ENCODE measurements at places on chromosomes 12 and 14. TPM values are rescaled to one million over a fixed set of nuclear protein-coding genes. Genes with fewer than 3 reads are reported as not detected.

GRCh38 chr12:108094056-108094649 lies 34.9 kb upstream of the WSCD2 start:
- no peaks in the 10 kb centered on the region for H3K36me3 ChIP-seq
- no peaks in the 10 kb centered on the region for H3K27me3 ChIP-seq
- H3K4me3 ChIP-seq = no peak overlapping the region
- no peak for DNase-seq

DNA sequence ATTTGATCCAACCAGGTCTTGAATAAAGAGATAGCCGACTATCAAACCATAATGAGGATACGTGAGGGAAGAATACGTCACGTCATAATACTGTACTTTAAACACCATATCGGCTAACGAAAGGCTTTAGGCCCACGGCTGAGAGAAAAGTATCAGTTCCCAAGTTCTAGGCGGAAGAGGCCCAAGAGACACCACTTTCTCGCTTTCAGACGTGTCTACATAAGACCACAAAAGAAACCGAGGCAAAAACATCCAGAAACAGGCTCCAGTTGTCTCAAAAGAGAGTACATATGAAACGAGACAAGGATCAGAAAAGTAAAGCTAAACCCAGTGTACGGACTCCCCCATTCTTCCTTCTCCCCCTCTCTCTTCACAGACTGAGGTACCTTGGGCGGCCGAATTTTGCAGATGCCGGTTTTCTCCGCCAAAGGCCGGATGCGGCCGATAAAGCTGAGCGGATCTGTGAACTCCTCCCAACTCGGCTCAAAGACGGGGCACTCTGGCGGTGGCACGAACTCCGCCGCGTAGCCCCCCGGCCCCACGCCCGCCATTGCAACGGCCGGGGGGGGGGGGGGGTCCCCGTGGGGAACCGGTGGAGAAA lies 479 bp downstream of the KDM5A start:
- H3K36me3 ChIP-seq = peaks cover 6% of the 10 kb centered on the region
- no peaks in the 10 kb centered on the region for H3K4me1 ChIP-seq
- H3K27me3 ChIP-seq = no peaks in the 10 kb centered on the region

DNA sequence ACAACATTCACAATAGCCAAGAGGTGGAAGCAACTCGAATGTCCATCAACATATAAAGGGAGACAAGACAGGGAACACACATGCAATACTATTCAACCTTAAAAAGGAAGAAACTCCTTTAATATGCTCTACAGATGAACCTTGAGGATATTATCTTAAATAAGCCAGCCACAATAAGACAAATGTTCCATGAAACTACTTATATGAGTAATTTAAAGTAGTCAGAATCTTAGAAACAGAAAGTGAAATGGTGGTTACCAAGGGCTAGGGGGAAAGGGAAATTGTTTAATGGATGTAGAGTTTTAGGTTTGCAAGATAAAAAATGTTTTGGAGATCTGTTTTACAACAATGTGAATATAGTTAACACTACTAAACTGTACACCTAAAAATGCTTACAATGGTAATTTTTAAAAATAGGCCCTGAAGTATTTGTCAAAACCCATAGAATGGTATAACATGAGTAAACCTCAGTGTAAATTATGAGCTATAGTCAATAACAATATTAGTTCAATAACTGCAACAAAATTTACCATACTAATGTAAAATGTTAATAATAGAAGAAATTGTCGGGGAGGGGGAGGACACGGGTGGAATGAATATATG lies 71.1 kb downstream of the EGLN3 start:
- H3K4me1 ChIP-seq = no peaks in the 10 kb centered on the region
- H3K27me3 ChIP-seq = no peaks in the 10 kb centered on the region
- no peaks in the 10 kb centered on the region for H3K36me3 ChIP-seq
- H3K27ac ChIP-seq = no peak overlapping the region
- no peak for DNase-seq

GRCh38 chr12:9134981-9135628 lies 19.4 kb upstream of the A2M start:
- no peaks in the 10 kb centered on the region for H3K27me3 ChIP-seq
- no peak overlapping the region for H3K4me3 ChIP-seq
- H3K36me3 ChIP-seq = no peaks in the 10 kb centered on the region
- no peaks in the 10 kb centered on the region for H3K4me1 ChIP-seq
- DNase-seq = no peak
- H3K27ac ChIP-seq = no peak overlapping the region

SIVA1 gene
- polyA plus RNA-seq = 270 TPM

DNA sequence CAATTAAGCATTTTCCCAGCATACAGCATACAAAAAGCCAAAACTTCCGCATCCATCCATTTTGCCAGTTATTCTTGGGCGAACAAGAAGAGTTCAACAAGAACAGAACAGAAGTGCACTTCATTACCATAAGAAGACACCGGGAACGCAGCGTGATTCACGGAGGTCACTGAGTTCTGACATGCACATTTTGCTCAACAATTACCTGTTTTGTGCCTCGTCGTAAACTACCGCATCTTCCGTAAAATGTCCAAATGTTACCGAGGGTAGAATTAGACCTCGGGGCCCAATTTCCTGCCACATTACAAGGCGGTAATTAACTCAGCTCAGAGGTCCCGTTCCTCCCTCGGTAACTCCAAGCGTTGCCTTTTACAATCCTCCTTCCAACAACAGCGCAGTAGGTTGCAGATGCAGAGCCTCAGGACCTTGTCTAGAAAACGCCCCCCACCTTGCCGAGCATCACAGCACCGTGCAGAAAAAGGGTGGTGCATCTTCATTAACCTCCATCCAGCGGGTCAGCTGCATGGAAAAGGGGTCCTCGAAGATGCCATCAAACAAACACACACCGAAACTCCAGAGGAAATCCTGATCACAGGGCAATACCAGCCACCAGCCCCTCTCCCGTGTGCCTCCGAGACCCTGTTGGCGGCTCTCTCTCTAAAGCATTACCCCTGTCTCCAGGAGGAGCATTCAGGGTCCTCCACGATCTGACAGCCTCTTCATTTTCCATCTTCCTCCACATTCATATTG lies 125.2 kb downstream of the BCL11B start:
- no peak overlapping the region for H3K27ac ChIP-seq
- no peaks in the 10 kb centered on the region for H3K36me3 ChIP-seq
- DNase-seq = no peak
- no peak overlapping the region for H3K4me3 ChIP-seq

GRCh38 chr14:74133833-74134481 lies 49.2 kb downstream of the LIN52 start:
- H3K4me3 ChIP-seq = no peak overlapping the region
- H3K4me1 ChIP-seq = peaks cover 12% of the 10 kb centered on the region
- no peak for DNase-seq
- H3K27me3 ChIP-seq = no peaks in the 10 kb centered on the region
- H3K36me3 ChIP-seq = no peaks in the 10 kb centered on the region
- H3K27ac ChIP-seq = no peak overlapping the region

GALNT8 gene
- polyA plus RNA-seq = 0.14 TPM

MYH6 gene
- polyA plus RNA-seq = 0.84 TPM

DNA sequence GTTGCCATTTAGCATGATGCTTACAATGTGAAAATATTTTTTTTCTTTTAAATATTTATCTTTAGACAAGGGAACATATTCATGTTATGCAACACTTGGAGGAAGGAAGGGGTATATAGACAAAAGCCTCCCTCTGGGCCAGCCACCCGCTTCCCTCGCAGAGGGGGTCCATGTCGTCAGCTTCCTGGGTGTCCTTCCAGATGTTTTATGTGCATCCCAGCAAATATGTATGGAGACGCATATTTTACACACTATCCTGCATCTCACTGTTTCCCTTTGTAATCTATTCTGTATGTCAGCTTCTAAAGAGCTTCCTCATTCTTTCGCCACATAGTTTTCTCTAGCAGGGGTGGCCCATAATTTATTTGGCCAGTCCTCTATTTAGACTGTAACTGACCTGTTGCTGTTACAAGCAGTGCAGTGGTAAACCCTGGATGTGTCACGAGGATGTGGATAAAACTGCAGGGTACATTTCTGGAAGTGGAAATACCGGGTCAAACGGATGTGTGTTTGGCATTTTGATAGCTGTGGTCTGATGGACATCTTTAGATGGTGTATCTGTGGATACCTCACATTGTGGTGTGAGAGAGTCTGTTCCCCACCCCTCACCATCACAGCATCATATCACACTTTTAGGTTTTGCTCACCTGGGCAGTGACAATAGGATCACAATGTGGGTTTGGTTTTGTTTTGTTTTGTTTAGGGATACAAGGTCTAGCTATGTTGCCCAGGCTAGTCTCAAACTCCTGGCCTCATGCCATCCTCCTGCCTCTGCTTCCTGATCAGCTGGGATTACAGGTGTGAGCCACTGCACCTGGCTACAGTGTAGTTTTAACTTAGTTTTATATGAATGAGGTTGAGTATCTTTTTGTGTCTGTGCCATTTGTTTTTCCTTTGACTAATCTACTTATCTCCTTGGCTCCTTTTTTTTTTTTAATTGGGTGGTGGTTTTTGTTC lies 31.6 kb downstream of the FAM222A start:
- DNase-seq = no peak
- no peaks in the 10 kb centered on the region for H3K36me3 ChIP-seq
- no peaks in the 10 kb centered on the region for H3K4me1 ChIP-seq
- H3K27me3 ChIP-seq = no peaks in the 10 kb centered on the region
- H3K4me3 ChIP-seq = no peak overlapping the region

GRCh38 chr14:90661866-90662265 lies 154.4 kb downstream of the TTC7B start:
- H3K4me1 ChIP-seq = no peaks in the 10 kb centered on the region
- no peaks in the 10 kb centered on the region for H3K36me3 ChIP-seq
- H3K4me3 ChIP-seq = no peak overlapping the region
- H3K27ac ChIP-seq = no peak overlapping the region
- no peak for DNase-seq
- no peaks in the 10 kb centered on the region for H3K27me3 ChIP-seq

- H3K27me3 ChIP-seq = no peaks in the 10 kb centered on the region
- H3K36me3 ChIP-seq = no peaks in the 10 kb centered on the region
- no peak overlapping the region for H3K4me3 ChIP-seq
- no peaks in the 10 kb centered on the region for H3K4me1 ChIP-seq
- no peak overlapping the region for H3K27ac ChIP-seq
These were observed 14.5 kb downstream of the RNASE3 start for GRCh38 chr14:20905676-20906075.

GRCh38 chr12:75479963-75480461 lies 543 bp upstream of the GLIPR1 start:
- peaks cover 28% of the 10 kb centered on the region for H3K4me1 ChIP-seq
- no peaks in the 10 kb centered on the region for H3K27me3 ChIP-seq
- no peak for DNase-seq
- no peaks in the 10 kb centered on the region for H3K36me3 ChIP-seq
- H3K27ac ChIP-seq = peak overlapping the region; percentile 88

- no peak for DNase-seq
- H3K27me3 ChIP-seq = no peaks in the 10 kb centered on the region
- no peak overlapping the region for H3K4me3 ChIP-seq
- no peaks in the 10 kb centered on the region for H3K4me1 ChIP-seq
These were observed 272.0 kb upstream of the DIO2 start for GRCh38 chr14:80483331-80483730.

All from GM12878 (cell line).